Dermis blood vessel endothelial cell (primary cell): ENCODE measurements at places on chromosomes 6 and 20. TPM values are rescaled to one million over a fixed set of nuclear protein-coding genes. Genes with fewer than 3 reads are reported as not detected.

DNA sequence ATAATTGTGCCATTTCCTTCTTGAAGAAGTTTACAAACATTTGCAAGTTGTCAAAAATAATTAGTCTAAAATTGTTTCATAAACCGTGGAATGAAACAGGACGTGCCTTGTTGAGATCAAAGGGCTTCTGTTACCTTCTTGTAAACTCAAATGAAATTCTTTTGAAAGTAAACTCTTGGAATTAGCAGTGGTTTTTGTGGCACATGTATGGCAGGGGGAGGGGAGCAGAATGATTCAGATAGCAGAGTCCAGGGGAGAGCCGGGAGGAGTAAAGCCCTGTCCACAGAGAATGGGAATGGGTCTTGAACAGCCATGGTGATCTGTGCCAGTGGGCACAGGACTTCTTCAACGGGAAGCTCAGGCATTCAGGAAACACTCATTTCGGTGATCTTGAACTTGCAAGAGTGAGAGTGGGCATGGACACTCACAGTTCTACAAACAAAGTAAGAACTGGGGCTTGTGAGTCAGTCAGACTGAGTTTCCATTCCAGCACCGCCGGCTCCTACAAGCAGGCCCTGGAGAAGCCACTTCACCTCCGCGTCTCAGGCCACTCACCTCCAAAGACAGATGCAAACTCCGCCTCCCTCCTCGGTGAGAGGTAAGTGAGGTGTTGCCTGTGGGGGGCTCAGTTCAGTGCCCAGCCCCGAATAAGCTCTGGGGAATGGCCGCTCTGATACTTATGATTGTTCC lies 143.1 kb downstream of the CDH26 start:
- no peak for DNase-seq

DNA sequence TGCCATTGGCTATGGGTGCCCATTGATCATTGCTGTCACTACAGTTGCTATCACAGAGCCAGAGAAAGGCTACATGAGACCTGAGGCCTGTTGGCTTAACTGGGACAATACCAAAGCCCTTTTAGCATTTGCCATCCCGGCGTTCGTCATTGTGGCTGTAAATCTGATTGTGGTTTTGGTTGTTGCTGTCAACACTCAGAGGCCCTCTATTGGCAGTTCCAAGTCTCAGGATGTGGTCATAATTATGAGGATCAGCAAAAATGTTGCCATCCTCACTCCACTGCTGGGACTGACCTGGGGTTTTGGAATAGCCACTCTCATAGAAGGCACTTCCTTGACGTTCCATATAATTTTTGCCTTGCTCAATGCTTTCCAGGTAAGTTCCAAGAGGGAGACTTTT lies 16.4 kb downstream of the ADGRF4 start:
- DNase-seq, result no peak

DNA sequence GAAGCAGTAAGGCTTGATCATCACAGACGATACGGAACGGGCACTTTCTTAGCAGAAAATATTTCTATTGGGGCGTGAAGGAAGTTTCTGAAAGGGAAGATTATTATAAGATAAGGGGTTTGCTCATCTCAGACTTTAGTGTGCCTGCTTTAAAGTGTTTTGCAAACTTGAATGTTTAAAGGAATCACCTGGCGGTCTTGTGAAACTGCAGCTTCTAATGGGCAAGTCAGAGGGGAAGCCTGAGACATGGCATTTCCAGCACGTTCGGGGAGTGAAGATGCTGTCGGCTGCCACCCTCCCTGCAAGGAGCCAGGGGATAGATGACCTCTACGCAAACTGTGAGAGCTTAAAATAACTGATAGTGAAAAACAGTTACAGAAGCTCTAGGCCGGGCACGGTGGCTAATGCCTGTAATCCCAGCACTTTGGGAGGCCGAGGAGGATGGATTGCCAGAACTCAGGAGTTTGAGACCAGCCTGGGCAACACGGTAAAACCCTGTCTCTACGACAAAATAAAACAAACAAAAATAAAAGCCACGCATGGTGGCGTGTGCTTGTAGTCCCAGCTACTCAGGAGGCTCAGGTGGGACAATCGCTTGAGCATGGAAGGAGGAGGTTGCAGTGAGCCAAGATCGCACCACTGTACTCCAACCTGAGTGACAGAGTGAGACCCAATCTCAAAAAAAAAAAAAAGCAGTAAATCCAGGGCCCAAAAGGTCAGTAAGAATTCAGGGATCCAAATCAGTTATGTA lies 2.3 kb upstream of the KIF16B start:
- DNase-seq, result no peak

- DNase-seq, result no peak
These were observed 28.0 kb upstream of the NELFCD start for GRCh38 chr20:58953050-58953449.

CRIP3 gene
- total RNA-seq, result 0.34 TPM in 1 of 2 replicates, not detected in the other
